ENCODE measurements at places on chromosomes 11 and 22. TPM values are rescaled to one million over a fixed set of nuclear protein-coding genes. Genes with fewer than 3 reads are reported as not detected.

GRCh38 chr22:49208768-49209252 is 618.9 kb downstream of the BRD1 start:
- DNase-seq = no peak
- H3K4me1 ChIP-seq = no peaks in the 10 kb centered on the region
- H3K27ac ChIP-seq = no peak overlapping the region
- H3K4me3 ChIP-seq = no peak overlapping the region
- H3K36me3 ChIP-seq = no peaks in the 10 kb centered on the region

DNA sequence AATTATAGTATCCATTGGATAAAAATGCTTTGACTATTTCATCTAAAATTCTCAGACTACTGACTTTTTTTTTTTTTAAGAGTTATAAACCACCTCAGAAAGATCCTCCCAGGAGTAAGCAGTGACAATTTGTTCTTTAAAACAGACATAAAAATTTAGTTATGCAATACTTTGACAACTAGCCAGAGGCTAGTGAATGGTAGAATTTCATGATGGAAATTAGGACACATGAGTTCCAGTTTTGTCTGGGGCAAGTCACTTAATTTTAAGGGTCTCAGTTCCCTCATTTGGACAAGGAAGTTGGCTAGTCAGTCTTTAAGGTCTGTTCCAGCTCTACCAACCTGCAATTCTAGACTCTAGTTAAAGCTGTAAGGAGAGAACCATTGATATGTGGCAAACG is 2.9 kb downstream of the IL18 start:
- DNase-seq = no peak
- H3K4me1 ChIP-seq = no peaks in the 10 kb centered on the region
- peak overlapping the region; percentile 20 for H3K27ac ChIP-seq
- H3K27me3 ChIP-seq = no peaks in the 10 kb centered on the region

GRCh38 chr11:128692753-128693415 is 988 bp upstream of the FLI1 start:
- peak overlapping the region; percentile 42 for H3K4me3 ChIP-seq
- no peak for DNase-seq
- no peaks in the 10 kb centered on the region for H3K36me3 ChIP-seq
- peak overlapping the region; percentile 61 for H3K27ac ChIP-seq
- H3K27me3 ChIP-seq = peaks cover 45% of the 10 kb centered on the region
- no peaks in the 10 kb centered on the region for H3K4me1 ChIP-seq

Gene GDPD4
- total RNA-seq = not detected

GRCh38 chr11:128551611-128552335 is 35.6 kb downstream of the ETS1 start:
- no peak overlapping the region for H3K27ac ChIP-seq
- H3K4me1 ChIP-seq = no peaks in the 10 kb centered on the region
- no peak for DNase-seq
- H3K27me3 ChIP-seq = no peaks in the 10 kb centered on the region

DNA sequence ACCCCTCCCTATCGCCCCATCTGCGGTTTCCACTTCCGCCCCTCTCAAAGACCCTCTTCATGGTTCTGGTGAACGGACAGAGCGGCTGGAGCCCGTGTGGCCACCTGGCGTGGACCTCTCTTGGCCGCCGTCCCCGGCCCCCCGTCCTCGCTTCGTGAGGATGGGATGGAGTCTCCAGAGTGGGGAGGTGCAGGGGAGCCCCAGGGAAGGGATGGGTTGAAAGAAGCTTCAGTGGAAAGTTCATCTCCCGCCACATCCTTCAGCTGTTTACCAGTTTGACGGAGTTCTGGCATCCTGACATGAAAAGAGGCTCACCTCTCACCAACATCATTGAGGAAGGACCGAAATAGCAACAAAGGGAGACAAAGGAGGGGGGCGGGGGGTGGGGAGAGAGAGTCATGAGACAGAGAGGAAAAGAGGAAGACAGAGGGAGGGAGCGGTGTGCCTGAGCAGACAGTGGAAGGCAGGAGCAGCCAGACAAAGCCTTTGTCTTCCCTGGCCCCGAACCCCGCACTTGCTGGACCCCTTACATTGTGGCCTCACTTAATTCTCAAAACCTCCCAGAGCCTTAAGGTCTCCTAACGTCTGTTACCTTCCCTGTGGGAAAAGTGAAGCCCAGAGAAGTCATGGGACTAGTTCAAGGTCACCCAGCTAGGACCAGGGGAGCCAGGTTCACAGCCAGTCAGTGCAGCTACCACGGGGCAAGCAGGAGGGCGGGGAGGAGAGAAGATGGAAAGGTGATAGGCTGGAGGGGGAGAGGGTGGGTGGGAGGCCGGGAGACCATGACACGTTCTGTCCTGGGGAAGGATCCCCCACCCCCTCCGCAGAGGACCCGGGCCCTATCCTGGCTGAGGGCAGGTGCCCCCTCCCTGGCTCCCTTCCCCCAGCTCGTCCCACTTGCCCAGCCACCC is 54.9 kb downstream of the CD6 start:
- no peaks in the 10 kb centered on the region for H3K36me3 ChIP-seq
- H3K4me3 ChIP-seq = no peak overlapping the region
- no peak for DNase-seq
- H3K27ac ChIP-seq = no peak overlapping the region
- no peaks in the 10 kb centered on the region for H3K4me1 ChIP-seq

DNA sequence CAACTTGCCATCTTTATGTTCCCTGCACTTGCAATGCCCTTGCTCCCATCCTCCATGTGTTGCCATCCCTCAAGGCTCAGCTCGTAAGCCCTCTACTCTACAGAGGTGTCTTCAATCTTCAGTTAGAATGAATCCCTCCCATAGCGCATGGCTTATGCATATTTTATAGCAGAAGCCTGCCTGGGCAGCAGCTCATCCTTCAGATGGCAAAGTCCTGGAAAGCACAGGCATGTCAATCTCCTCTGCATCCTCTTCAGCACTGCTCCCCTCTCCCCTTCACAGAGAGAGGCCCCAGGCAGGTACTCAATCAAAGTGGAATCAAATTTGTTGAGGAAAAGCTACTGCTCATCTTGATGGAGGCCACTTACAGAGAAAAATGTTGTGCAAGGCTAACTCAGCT is 31.1 kb upstream of the ABCC8 start:
- H3K27ac ChIP-seq = no peak overlapping the region
- no peaks in the 10 kb centered on the region for H3K4me1 ChIP-seq
- H3K36me3 ChIP-seq = no peaks in the 10 kb centered on the region
- no peak for DNase-seq
- no peak overlapping the region for H3K4me3 ChIP-seq

Gene EHBP1L1
- total RNA-seq = 98.7 TPM

DNA sequence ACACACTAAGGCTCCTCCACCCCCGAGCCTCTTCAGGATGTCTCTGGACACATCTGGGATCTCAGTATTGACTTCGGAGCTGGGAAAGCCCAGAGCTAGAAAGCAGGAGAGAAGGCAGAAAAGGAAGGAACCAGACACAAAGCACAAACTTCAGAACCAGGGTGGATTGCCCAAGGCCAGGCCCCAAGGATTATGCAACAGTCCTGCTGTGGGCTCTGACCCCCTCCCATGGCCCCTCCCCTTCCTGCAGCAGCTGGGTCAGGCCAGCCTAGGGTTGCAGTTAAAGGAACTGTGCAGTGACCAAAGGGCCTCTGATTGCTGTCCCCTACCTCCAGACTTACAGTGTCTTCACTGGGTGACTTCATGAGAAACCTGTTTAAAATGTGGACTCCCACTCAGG is 5.3 kb downstream of the KCNE3 start:
- H3K27me3 ChIP-seq = no peaks in the 10 kb centered on the region
- DNase-seq = no peak
- H3K4me1 ChIP-seq = no peaks in the 10 kb centered on the region
- H3K27ac ChIP-seq = peak overlapping the region; percentile 47

GRCh38 chr11:132445859-132446291 is 1075.5 kb downstream of the NTM start:
- H3K36me3 ChIP-seq = no peaks in the 10 kb centered on the region
- no peak overlapping the region for H3K27ac ChIP-seq
- H3K27me3 ChIP-seq = peaks cover 2% of the 10 kb centered on the region
- no peak overlapping the region for H3K4me3 ChIP-seq

- DNase-seq = no peak
- H3K4me3 ChIP-seq = no peak overlapping the region
- no peak overlapping the region for H3K27ac ChIP-seq
- no peaks in the 10 kb centered on the region for H3K27me3 ChIP-seq
Observed at GRCh38 chr11:65065851-65066250, 7.5 kb upstream of the NAALADL1 start.

- no peak for DNase-seq
- no peaks in the 10 kb centered on the region for H3K36me3 ChIP-seq
- no peak overlapping the region for H3K4me3 ChIP-seq
- no peak overlapping the region for H3K27ac ChIP-seq
- no peaks in the 10 kb centered on the region for H3K27me3 ChIP-seq
- no peaks in the 10 kb centered on the region for H3K4me1 ChIP-seq
Observed at GRCh38 chr11:124190298-124191139, 7.4 kb downstream of the OR10D3 start.

Gene RFPL3
- not detected for total RNA-seq

Gene OR4A16
- not detected for total RNA-seq

- no peak overlapping the region for H3K27ac ChIP-seq
- DNase-seq = no peak
- H3K4me1 ChIP-seq = no peaks in the 10 kb centered on the region
- no peaks in the 10 kb centered on the region for H3K27me3 ChIP-seq
Observed at GRCh38 chr11:66101066-66101464, 31.0 kb downstream of the PACS1 start.

- no peaks in the 10 kb centered on the region for H3K4me1 ChIP-seq
- no peak for DNase-seq
- no peak overlapping the region for H3K27ac ChIP-seq
- H3K27me3 ChIP-seq = no peaks in the 10 kb centered on the region
- no peak overlapping the region for H3K4me3 ChIP-seq
- no peaks in the 10 kb centered on the region for H3K36me3 ChIP-seq
Observed at GRCh38 chr11:5252919-5253265, 1.7 kb downstream of the HBG2 start.

Gene LTO1
- 39.5 TPM for total RNA-seq

- H3K4me3 ChIP-seq = no peak overlapping the region
- H3K27me3 ChIP-seq = no peaks in the 10 kb centered on the region
- no peaks in the 10 kb centered on the region for H3K36me3 ChIP-seq
- peak; percentile 24 for DNase-seq
- no peaks in the 10 kb centered on the region for H3K4me1 ChIP-seq
Observed at GRCh38 chr11:74739546-74740270, 8.5 kb upstream of the CHRDL2 start.

Gene MAP6
- 21.5 TPM for total RNA-seq

- no peak overlapping the region for H3K4me3 ChIP-seq
- H3K36me3 ChIP-seq = no peaks in the 10 kb centered on the region
- DNase-seq = no peak
- H3K4me1 ChIP-seq = peaks cover 20% of the 10 kb centered on the region
- H3K27me3 ChIP-seq = no peaks in the 10 kb centered on the region
Observed at GRCh38 chr22:37178350-37179125, 9.5 kb downstream of the C1QTNF6 start.

- H3K4me1 ChIP-seq = peaks cover 11% of the 10 kb centered on the region
- DNase-seq = no peak
- no peak overlapping the region for H3K4me3 ChIP-seq
- H3K27me3 ChIP-seq = no peaks in the 10 kb centered on the region
- peak overlapping the region; percentile 71 for H3K27ac ChIP-seq
Observed at GRCh38 chr11:72624496-72625201, 49.6 kb downstream of the PDE2A start.

GRCh38 chr22:27473533-27473932 is 328.0 kb downstream of the MN1 start:
- no peak overlapping the region for H3K4me3 ChIP-seq
- H3K4me1 ChIP-seq = no peaks in the 10 kb centered on the region
- H3K36me3 ChIP-seq = no peaks in the 10 kb centered on the region
- no peak for DNase-seq

DNA sequence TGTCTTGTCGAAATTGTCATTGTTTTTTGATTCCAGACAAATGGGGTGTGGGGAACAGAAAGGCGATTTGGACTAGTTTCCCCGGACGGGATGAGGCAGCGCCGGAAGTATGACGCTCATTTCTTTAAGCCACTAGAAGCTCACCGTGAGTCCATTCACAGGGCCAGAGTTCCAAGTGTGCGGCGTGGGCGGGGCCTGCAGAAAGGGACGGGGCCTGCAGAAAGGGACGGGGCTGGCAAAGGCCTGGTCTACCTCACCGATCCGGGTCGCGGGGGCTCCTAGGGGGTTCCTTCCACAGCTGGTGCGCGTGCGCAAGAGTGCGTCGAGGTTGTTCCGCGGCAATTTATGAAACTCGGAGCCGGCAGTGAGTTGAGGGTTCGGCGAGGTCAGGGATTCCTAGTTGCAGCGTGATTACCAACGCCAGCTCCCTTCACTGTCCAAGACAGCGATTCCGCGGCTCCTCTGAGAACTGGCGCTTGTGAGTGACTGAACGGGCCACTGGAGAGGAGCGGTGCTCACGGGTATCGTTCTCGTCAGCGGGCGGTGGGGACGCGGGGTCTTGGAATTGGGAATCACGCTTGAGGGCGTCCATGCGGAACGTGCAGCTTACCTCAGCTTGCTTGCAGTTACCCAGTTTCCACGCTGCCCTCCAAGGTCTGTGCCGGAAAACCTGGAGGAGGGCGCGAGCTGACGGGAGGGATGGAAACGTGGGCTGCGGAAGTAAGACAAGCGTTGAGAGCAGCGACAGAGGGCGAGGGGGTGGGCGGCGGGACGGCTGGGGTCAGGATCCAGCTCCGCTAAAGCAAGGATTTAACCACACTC is at the start of gene ZNF215:
TSS of gene ZNF215 (plus strand) at position 219 of the 822 bp plus-strand sequence. CDS start 5,847 bp downstream, outside the sequence.
- peak within 1 kb of the TSS; percentile 50 for H3K4me3 ChIP-seq
- H3K4me1 ChIP-seq = no peaks in the 10 kb centered on the region
- H3K36me3 ChIP-seq = no peaks in the 10 kb centered on the region
- H3K27ac ChIP-seq = peak within 1 kb of the TSS; percentile 69

Gene OR10A2
- not detected for total RNA-seq

Gene CRYBB2
- total RNA-seq = 1.9 TPM

GRCh38 chr11:111361874-111362273 is 17.2 kb downstream of the POU2AF1 start:
- H3K4me1 ChIP-seq = no peaks in the 10 kb centered on the region
- H3K36me3 ChIP-seq = no peaks in the 10 kb centered on the region
- H3K27me3 ChIP-seq = no peaks in the 10 kb centered on the region
- H3K4me3 ChIP-seq = no peak overlapping the region
- H3K27ac ChIP-seq = no peak overlapping the region

Gene PDGFB
- 16.4 TPM for total RNA-seq

- H3K27me3 ChIP-seq = no peaks in the 10 kb centered on the region
- no peak for DNase-seq
- H3K36me3 ChIP-seq = no peaks in the 10 kb centered on the region
- no peaks in the 10 kb centered on the region for H3K4me1 ChIP-seq
Observed at GRCh38 chr11:96075532-96075959, 151.6 kb upstream of the MTMR2 start.

- peak overlapping the region; percentile 10 for H3K4me3 ChIP-seq
- no peaks in the 10 kb centered on the region for H3K27me3 ChIP-seq
- H3K4me1 ChIP-seq = peaks cover 90% of the 10 kb centered on the region
Observed at GRCh38 chr11:118917481-118918127, 8.1 kb downstream of the BCL9L start.

Gene RAG2
- total RNA-seq = not detected

Gene OR5A1
- not detected for total RNA-seq

Gene ARVCF
- total RNA-seq = 39.6 TPM

Gene TPBGL
- 8.3 TPM for total RNA-seq

GRCh38 chr11:131914361-131914774 is 544.0 kb downstream of the NTM start:
- no peaks in the 10 kb centered on the region for H3K4me1 ChIP-seq
- no peaks in the 10 kb centered on the region for H3K36me3 ChIP-seq
- H3K27me3 ChIP-seq = peaks cover 6% of the 10 kb centered on the region
- H3K4me3 ChIP-seq = no peak overlapping the region
- DNase-seq = no peak

Data from prostate gland (tissue), 2 donors.